Posterior cingulate gyrus (tissue), 11 donors: ENCODE measurements at places on chromosomes 12 and 14.
A peak's percentile ranks its signal among the peaks of the same experiment; 100 is the strongest.

GRCh38 chr12:56954958-56955355 lies 2.5 kb downstream of the RDH16 start:
- no peak for DNase-seq

- peak; percentile 20 for DNase-seq
These were observed 604 bp downstream of the EEA1 start for GRCh38 chr12:92928421-92928961.

DNA sequence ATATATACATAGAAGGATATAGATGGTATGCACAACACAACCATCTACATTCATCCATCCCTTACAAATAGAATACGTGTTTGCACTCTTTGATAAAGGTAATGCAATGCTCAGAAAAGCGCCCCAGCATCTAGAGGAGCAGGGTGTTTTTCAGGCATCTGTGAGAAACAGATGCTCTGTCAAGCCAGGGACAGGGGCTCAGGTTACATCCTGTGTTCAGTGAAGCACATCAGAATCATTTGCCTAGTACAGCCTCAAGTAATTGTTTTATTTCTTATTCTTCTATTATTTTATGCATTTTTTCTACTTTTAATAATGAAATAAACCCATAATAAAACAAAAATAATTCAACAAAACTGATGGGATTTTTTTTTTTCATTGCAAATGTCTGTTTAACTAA lies 50.5 kb upstream of the HIF1A start:
- no peak for DNase-seq

DNA sequence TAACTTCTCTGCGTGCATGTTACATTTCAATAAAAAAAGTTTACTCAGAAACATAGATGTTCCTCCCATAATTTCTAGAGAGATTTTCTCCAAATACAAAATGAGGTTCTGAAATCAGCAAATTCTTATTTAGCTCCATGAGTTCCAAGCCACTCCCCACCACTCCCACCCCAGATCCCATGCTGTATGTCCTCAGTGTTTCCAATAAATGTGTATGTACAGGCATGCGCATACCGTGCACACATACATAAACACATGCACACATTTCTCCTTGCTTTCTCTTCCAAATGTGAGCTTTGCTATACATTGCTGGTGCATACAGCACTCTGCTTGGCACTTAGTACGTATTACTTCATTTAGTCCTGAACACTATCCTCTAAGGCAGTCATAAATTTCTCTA lies 209.7 kb downstream of the MSRB3 start:
- DNase-seq = no peak

DNA sequence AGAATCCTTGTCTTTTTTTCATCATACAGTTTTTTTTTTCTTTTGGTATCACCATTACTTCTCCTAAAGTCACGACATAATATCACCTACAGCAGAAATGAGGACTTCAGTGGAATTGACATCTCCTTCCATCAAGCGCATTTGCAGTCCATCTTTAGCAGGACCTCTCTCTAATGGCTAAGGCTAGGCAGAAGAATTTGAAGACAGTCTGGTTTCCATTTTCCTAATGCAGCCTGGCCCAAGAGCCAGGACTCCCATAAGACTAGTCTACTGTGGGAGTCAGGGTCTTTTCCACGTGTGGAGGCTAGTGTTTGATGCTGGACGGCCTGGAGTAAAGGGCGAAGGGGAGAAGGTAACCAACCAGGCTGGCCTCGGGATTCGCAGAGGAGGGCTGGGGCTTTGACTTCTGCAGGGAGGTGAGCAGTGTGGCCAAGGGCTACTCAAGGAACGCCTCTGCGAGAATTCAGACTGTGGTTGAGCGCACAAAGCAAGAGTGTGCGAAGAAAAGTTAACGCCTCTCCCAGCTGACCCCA lies 769 bp upstream of the ZNF740 start:
- DNase-seq = peak; percentile 27

- DNase-seq = no peak
These were observed 114.5 kb downstream of the ETV6 start for GRCh38 chr12:11763760-11764520.

- DNase-seq = no peak
These were observed 69.6 kb downstream of the NINJ2 start for GRCh38 chr12:593396-594270.

DNA sequence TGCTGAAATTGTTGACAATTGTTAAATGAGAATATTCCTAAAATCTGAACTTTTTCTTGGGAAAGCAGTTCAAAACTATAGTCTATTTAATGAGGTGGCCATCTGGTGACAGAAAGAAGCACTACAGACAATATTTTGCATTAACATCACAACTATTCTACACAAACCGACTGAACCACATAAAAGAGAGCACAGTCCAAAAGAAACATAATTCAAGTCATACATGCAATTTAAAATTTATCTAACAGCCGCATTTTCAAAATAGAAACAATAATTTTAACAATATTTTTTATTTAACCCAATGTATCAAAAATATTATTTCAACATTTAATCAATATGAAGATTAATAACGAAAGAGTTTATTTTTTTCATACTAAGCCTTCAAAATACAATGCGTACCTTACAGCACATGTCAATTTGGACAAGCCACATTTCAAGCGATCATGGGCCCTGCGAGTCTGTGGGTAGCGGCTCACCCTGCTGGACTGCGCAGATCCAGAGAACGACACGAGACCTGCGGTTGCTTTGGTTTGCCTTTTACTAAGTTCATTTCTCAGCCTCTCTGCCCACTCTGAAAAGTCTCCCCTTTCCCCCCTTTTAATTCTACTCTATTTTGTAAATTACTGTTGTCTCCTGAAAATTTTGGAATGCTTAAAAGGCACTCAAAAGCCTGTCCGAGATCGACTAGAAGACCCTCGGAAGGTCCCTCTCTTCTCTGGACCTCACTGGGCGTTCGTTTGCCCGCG lies 947 bp upstream of the LRRC9 start:
- DNase-seq = no peak

DNA sequence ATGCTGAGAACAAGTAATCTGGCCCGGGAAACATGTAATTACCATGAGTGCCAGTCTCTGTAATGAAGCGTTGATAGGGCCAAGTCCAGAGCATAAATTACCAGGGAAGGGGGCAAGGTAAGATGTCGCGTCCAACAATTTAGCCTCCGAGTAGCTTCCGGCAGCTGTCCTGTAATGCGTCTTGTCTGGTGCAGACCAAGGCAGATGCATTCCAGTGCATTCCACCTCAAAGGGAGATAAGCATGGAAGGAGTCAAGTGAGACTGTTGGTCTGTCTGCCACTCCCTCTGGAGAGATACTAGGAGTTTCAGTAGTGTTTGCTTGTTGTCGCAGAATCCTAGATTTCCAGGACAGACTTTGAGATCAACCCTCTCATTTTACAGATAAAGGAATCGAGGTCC lies 218.3 kb downstream of the AACS start:
- DNase-seq = no peak

- DNase-seq = no peak
These were observed 132.3 kb downstream of the C12orf75 start for GRCh38 chr12:105462831-105463230.

DNA sequence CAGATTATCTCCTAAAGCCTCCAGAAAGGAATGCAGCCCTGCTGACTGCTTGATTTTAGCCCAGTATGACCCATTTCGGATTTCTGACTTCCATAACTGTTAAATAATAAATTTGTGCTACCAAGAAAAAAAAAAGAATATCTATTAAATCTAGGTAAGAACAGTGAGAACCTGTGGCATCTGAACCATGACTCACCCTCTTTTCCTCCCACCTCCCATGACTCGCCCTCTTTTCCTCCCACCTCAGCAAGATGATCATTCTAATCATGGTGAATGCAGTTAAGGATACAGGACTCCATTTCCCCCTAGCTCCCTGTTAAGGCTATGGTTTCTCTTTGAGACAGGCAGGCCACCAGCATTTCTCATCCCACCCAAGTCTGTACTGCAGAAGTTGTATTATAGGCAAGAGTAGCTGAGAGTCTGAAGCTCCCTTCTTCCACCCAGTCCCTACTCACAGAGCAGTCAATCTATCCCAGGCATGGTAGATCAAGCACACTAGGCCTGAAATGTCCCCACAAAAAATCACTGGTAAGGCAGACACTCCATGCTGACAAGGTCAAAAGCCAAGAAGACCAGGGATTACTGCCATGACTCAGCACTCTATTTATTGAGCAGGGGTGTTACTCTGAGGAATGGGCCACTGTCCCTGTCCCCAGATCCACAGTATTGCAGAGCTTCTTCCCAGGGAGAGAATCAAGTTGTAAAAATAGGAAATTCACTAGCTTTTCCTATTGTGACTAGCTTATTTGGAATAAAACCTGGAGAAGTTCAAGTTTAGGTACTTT lies 188.9 kb downstream of the ADAMTS20 start:
- no peak for DNase-seq

GRCh38 chr14:101959277-101959676 lies 5.1 kb upstream of the DYNC1H1 start:
- DNase-seq = no peak

- DNase-seq = no peak
These were observed 1891.0 kb upstream of the FLRT2 start for GRCh38 chr14:83638748-83639504.

GRCh38 chr12:10194160-10194670 lies 15.4 kb downstream of the TMEM52B start:
- DNase-seq = no peak

- DNase-seq = peak; percentile 80
These were observed 862 bp downstream of the HMGA2 start for GRCh38 chr12:65825183-65825506.

DNA sequence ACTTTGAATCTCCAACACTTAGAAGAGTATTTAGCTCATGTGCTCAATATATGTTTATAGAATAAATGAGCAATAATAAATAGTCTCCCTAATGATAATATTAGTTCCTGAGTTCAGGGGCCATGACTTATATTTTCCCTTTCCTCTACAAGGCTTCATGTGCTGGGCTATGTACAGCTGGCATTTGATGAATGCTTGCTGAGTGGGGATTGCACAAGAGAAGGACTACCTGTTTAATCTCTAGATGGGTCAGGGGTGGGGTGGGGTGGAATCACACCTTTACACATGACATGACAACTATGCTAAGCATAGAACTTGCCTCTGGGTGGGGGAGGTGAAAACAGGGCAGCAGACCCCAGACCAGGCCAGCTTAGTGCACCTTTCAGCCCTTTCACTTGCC lies 7.6 kb upstream of the ABHD12B start:
- DNase-seq = no peak

DNA sequence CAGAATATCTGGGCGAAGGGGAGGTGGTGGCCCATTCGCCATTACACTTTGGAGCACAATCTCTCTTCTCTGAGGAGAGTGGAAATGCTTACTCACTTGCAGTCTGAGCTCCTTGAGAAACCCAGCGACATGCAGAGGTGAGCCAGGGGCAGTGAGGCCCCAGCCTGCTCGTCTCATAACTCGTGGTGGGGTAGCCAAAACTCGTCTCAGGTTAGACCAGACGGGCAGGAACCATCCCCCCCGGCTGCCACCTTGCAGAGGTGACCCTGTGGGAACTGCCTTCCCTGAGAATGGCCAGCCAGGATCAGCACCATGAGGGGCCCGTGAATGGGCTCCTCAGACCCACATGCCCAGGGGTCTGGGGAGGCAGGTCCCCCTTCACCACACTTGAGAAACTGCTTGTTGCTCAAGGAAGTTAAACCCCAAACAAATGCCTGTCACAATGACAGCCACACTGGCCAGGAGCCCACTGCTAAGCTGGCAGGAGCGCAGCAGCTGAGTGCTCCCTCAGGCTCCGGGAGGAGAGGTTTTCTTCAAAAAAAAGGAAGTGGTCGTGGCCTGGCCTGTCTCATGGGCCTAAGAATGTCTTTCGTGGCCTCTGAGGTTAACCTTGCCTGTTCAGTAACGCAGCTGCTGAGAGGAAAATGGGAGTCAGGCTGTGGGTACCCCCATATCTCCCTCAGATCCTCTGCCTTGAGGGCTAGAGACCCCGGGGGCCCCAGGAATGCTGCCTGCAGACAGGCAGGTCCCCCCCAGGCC lies 9.2 kb upstream of the ALDH2 start:
- no peak for DNase-seq

- no peak for DNase-seq
These were observed 9.1 kb upstream of the GLT1D1 start for GRCh38 chr12:128844031-128844635.

DNA sequence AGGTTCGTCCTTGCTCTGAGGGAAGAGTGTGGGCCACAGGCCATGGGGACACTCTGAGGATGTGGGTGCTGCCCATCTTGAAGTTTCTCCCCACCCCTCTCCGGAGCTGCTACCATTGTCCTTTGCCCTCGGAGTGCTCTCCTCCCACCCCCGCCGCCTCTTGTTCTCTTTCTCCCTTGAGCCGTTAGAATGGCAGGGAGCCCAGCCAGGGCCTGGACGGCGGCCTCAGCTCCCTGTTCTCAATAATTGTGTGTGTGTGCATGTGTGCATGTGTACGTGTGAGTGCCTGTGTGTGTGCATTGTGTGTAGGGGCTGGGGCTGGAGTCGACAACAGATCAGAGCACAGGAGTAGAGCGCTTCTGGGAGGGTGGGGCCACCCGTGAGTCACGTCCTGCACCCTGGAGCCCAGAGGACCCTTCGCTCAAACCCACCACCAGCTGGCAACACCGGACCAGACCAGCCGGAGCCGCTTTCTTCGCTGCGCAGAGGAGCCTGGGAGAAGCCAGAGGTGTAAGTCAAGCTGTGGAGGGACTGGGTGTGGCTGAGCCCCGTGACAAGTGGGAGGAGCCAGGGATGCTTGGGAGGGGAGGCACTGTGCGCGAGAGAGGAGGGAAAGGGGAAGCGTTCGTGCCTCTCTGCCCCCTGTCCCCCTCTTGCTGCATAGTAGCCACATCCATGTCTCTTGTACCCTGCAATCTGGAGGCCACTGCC lies 25.9 kb upstream of the KCNA5 start:
- DNase-seq = no peak

- DNase-seq = no peak
These were observed 19.5 kb upstream of the EPS8 start for GRCh38 chr12:15808652-15809051.

GRCh38 chr14:91413547-91414474 lies 3.8 kb downstream of the CCDC88C start:
- no peak for DNase-seq

GRCh38 chr12:49626169-49626835 lies 2.9 kb downstream of the PRPF40B start:
- no peak for DNase-seq

DNA sequence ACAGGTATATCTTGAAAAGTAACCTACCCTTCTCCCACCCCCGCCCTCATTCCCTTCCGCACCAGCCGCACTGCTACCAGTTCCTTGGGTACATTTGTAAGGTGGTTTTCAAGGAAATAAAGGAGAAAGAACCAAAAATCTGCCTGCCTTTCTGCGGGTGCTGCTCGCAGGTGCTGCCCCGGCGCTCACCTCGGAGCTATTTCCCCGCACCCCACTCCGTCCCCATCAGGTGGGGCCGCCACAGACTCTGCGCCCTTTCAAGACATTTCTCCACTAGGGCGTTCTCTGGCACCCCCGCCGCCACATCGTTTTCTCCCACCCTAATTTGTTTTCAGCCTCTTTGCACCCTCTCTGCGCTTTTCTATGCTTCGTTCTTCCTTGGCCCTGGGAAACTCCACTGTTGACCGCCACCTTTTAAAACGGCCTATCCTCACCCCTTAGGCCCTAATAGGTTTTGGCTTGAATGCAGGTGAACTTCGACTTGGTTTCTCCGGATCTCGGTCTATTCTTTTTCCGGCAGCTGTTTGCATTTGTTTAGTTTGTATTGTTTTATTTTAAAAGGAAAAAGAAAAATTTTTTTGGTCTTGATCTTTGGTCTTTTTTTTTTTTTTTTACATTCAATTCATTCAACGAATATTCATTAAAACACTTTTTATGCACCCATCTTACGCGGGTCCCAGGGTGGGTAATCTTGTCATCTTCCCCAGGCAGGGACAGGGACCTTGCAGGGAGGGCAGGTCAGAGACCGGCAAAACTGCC lies 3.0 kb downstream of the VSX2 start:
- DNase-seq = no peak

GRCh38 chr14:34231626-34232025 lies 230.4 kb downstream of the SPTSSA start:
- DNase-seq = no peak

- no peak for DNase-seq
These were observed 83.4 kb upstream of the EVL start for GRCh38 chr14:99981806-99982205.
